ENCODE measurements at places on chromosomes 5 and 9.
A peak's percentile ranks its signal among the peaks of the same experiment; 100 is the strongest.

GRCh38 chr5:132029609-132030330 lies 18.3 kb upstream of the ACSL6 start:
- DNase-seq = no peak

DNA sequence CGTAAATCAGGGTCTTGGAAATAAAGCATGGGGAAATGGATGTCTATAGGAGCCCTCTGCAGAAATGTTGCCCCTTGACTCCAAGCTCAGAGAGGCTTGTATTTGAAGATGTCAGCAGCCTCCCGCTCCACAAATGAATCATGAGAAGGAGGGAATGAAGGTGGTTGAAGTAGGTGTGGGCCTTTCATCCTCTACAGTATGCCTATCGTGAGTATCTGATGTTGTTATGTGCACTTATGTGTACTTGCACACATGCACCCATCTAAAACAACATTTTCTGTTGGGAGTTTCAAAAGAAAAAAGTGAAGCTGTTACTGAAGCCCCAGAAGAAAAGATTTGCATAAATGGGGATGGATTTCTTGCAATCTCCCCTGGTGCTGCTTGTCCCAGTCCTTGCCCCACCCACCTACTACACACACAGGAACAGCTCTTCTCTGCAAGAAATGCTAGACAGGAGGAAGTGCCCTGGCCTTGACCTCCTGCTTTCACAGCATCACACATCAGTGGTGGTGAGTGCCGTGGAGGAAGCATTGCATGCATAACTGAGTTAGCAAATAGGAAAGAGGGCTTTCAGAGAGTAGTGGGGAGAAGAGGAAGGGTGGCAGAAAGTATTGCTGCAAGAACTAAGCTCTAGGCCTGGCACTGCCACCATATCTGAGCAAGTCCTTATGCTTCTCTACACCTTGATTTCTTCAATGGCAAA lies 156.1 kb downstream of the SNX18 start:
- peak; percentile 14 for DNase-seq

GRCh38 chr5:10607666-10608073 lies 43.8 kb downstream of the ANKRD33B start:
- DNase-seq = peak; percentile 77

DNA sequence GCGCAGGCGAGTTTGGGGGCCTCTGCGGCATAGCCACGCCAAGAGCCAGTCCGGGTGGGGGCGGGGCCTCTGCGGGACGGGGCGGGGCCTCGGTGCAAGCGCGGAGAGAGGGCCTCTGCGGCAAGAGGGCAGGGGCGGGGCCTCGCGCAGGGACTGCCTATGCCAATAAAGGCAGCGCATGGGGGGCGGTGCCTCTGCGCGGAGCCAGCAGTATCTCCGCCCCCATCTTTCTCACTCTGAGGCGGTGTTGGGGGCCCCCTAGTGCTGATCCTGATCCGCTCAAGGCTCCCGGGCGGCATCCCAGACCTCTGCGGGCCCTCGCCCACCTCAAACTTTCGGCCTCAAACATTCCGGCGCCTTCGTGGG lies 9.2 kb upstream of the GPRIN1 start:
- DNase-seq = peak; percentile 91

DNA sequence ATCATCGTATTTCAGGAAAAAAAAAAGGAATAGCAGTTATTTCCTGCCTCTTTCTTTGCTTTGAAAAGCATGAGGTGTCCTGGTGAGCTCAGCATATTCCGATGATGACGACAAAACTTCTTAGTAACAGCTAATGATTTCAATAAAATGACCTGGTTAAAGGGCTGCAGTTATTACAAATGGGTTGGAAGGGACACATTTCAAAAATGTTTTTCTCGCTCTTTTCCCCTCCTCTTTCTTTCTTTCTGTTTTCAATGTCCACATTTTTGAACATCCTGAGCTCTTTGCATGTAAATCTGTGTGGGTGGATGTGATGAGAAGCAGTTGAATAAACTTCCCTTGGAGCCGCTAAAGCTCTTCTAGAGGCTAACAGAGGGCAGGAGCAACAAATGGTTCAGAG lies 186.8 kb upstream of the SLC27A6 start:
- DNase-seq = no peak

GRCh38 chr5:131264451-131265099 lies 722 bp downstream of the CDC42SE2 start:
- peak; percentile 79 for DNase-seq

GRCh38 chr5:56412601-56413379 lies 179.7 kb upstream of the ANKRD55 start:
- DNase-seq = peak; percentile 85

DNA sequence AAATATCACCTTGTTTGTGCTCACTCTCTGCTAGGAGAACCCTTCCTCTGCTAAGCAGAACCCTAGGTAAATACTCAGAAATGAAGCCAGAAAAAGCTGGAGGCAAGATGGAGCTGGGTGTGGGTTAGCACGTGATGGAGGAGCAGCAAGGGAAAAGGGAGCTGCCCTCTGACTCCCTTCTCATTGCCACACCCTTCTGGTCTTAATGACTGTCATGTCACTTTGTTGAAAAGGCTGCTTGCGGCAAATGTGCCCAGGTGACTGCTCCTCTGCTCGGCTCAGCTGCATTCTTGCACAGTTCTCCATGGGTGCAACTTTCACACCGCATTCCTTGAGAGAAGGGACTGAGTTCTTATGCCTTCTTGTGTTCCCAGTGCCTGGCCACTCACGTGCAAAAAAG lies 36.4 kb upstream of the TBC1D2 start:
- no peak for DNase-seq

- no peak for DNase-seq
Observed at GRCh38 chr5:101091902-101092301, 188.8 kb upstream of the ST8SIA4 start.

DNA sequence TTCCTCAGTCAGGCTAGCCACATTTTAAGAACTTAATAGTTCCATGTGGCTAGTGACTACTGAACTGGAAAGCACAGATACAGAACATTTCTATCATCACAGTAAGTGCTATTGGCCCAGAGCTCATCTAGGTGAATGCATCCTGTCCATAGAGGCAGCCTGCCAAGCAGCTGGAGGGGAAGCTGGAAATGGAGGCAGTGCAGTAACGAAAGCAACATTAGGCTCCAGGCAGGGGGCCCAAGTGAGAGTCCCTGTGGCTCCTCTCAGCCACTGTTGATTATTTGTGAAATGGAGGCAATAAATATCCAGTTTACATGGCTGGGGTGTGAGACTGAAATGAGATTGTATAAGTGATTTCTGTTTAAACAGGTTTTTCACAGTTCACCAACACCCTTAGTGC lies 227.2 kb upstream of the KLF9 start:
- DNase-seq = no peak

DNA sequence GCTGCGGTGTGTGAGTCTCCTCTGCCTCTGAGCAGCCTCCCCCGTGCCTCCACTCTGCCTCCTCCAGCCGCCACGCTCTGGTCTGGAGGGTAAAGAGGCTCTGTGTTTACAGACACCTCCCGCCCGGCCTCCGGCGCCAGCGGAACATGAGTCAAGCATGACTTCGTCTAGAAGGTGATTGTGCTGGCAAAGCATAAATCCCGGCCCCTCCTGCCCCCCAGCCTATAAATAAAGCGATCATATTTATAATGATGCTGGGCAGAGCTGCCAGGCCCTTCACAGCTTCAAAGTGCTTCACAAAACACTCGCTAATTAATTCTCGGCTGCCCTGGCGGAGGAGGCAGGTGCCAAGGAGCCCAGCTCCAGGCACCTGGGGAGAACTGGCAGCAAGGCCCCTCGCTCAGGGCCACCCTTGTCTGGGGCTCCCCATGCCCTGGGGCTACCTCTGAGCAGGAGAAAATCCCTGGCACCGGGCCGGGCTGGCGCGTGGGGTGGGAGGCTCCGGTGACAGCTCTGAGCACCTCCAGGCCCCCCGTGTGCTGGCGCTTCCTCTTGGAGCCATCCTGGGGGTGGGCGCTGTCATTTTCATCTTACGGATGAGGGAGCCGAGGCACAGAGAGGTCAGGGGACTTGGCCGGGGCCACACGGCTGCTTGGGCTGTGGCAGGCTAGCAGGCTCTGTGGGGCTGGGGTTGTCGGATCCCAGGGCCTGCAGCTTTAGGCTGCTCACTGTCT lies 87.8 kb downstream of the RXRA start:
- DNase-seq = no peak
